Mammary epithelial cell (primary cell): ENCODE measurements at places on chromosomes 7 and 10. TPM values are rescaled to one million over a fixed set of nuclear protein-coding genes. Genes with fewer than 3 reads are reported as not detected.

The CRHR2 gene
- polyA plus RNA-seq: not detected

The SRI gene
- polyA plus RNA-seq: 169 TPM

The TMEM273 gene
- not detected for polyA plus RNA-seq

The FXYD4 gene
- polyA plus RNA-seq: not detected

The CCDC201 gene
- not detected for polyA plus RNA-seq

The CHCHD3 gene
- 58.9 TPM for polyA plus RNA-seq

The GTF2IRD2 gene
- 4.1 TPM for polyA plus RNA-seq

The MCM10 gene
- polyA plus RNA-seq: 13.2 TPM

The SPACDR gene
- 0.33 TPM for polyA plus RNA-seq

The HNRNPH3 gene
- 33.2 TPM for polyA plus RNA-seq

The ANKRD22 gene
- polyA plus RNA-seq: 2.7 TPM

The COBL gene
- polyA plus RNA-seq: 0.11 TPM
